ENCODE measurements at places on chromosomes 4 and X.

DNA sequence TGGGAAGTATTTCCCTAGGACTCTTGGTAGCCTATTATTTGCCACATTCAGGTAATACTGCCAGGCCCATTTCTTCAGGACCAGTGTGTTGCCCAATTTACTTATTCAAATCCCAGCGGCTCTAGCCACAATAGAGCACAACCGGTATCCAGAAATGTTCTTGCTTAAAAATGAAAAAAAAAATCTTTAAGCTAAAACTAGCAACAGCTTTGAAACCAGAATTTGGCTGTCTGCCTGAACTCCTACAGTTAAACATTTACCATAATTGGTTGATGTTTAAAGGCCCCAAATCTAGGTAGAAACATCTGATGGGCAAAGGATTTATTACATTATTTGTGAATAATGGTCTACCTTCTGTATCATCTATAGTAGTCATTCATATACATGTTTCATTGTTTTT is 930 bp upstream of the SLITRK4 start:
- DNase-seq: no peak

DNA sequence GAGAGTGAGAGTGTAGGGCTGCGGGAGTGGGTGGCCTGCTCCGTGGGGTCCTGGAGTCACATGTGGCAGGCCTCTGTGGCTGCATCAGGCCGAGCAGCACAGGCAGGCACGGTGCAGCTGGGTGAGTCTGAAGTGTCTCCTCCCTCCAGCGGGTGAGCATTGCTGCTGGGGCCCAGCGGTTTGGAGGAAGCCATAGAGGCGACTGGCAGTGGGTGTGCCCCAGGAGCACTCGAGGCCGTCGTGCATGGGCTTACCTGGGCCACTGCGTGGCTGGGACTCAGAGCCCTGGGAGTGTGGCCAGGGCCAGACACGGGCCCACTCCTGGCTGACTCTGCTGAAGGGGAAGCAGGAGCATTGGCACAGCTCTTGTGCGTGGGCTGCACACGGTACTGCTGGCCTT is 10.6 kb downstream of the ZNF185 start:
- DNase-seq: no peak

DNA sequence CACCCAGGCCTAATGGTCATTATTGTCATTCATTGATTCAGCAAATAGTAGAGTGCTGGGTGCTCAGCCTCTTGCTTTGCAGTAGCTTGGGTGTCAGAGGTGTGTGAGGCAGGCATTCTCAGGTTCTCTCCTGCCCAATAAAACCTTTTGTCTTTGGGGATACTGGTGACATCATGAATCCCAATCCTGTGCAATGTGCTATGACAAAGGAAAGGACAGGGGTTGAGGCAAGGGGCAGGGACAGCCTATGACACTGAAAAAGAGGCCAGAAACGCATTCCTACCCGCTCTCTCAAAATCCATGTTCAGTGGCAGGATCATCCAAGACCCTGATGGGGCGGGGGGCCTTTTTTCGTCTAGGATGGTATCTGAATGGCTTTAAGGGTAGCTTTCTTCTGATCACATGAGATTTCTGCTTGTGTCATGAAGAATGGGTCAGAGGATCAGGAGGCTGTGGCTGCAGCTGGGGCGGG is 1.5 kb upstream of the FAM193A start:
- DNase-seq: no peak

- DNase-seq: no peak
These were observed 332.5 kb upstream of the FAM241A start for GRCh38 chr4:111812760-111813159.

DNA sequence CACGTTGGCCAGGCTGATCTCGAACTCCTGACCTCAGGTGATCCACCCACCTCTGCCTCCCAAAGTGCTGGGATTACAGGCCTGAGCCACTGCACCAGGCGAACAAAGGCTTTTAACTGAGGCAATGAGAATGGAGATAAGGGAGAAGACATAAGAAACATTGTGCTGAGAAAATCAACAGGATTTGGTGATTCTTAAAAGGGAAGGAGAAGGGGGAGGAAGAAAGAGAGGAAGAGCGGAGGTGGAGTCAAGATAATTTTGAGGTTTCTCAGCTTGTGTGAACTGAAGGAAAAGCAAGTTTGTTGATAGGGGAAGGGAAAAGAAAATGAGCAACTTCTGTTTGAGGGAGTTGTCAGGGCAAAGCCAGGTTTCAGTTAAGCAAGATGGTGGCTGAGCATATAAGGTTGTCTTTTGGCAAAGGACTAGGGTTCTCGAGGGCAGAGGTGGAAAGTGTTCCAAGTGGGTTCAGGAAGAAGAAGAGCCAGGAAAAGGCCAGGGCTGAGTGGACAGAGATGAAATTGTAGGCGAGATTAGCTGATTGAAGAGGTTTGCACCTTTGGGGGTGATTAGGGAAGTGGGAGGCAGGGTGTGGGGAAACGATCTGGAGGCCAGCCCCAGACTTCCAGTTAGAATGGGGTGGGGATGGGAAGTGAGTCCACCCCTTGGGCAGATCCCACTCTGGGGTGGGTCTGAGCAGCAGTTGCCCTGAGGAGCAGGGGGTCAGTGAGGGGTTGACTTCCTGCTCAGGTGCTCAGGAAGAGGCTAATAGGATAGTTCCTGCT is 7.8 kb downstream of the DOCK11 start:
- DNase-seq: no peak

DNA sequence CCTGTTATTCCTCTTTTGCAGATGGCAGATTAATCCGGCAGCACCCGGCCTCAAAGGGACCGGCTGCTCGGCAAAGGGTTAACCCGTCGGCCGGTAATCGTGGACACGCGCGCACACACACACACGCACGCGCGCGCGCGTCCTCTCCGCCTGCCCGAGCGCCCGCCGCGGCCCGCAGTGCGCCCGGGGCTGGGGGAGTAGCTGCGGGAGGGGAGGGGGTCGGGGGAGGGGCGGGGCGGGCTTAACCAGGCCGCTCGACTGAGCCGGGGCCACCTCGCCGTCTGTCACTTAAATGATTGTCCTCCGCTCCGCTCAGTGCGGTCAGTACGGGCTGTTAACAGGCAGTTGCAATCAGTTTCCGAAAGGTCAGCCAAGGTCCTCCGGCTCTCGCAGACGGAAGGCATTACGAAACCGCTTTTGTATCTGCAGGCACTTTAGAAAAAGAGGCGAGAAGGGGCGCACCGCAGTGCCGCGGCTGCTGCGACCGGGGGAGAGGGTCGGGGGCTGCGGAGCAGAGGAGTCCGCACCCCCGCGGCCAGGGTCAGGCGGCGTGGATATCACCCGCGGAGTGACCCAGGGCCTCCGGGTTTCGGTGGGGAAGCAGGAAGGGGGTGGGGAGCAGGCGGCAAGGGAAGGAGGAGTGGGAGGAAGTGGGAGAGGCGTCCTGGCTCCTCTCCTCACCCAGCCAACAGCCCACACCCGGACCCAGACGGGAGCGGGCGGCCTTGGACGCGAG is 57.3 kb upstream of the BCOR start:
- no peak for DNase-seq

DNA sequence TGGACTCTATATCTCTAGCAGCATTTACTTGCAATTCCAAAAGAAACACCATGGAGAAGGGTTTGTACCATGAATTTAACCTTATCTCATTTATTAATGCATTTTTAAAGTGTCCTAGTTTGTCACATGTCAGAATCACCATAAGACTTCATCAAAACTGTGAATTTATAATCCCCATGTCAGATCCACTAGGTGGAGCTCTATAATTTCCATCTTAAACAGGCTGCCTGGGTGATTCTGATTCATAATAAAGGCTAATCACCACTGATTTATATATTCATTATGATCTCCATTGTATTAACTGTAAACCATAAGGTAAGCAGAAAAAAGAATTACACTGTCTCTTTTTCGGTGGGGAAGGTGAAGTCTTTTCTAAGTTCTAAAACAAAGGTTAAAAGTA is 4.0 kb downstream of the TCEAL2 start:
- no peak for DNase-seq

DNA sequence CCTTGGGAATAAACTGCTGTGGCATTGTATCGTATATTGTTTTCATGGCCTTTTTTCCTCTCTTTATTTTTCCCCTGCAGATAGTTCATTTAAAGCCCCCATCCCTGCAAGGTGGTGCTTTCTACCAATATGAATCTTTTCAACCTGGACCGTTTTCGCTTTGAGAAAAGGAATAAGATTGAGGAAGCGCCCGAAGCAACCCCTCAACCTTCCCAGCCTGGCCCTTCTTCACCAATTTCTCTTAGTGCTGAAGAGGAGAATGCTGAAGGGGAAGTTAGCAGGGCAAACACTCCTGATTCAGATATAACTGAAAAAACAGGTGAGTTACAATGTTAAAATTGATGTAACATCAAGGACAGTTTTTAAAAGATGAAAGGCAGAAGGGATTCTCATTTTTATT is 601 bp downstream of the SMARCAD1 start:
- DNase-seq: no peak

DNA sequence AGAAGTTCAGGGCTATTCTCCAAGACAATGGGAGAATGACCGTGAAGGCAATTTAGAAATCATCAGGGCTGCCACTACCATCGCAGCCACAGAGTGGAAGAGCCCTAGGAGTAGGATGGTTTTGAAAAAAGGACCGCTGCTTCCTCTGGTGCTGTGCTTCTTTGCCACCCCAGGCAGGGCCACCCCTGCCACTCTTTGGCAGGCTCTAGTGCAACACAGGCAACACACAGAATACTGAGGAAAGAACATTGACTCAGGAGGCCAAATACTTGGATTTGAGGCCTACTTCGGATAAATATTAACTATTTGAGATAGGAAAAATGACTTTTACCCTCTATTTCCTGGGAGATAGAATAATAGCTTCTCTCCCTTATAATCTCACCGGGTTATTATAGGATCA is 228.9 kb upstream of the BOD1L1 start:
- DNase-seq: no peak

DNA sequence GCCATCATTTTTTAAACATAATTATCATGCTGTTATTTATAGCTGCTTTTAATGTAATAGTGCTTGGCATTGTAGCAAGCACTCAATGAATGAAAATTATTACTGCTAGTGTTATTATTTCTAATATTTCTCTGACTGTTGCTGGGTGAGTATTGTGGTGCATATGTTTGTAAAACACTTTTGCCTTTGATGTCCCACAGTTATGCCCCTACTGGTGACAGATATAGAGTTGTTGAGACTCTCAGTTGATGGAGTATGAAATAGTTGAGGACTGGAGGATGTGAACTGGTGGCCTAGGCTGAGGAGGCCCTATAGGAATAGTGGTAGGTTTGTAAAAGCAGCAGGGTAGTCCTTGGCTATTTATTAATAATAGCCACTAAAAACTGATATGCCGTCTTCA is 9.6 kb downstream of the INTS6L start:
- no peak for DNase-seq

DNA sequence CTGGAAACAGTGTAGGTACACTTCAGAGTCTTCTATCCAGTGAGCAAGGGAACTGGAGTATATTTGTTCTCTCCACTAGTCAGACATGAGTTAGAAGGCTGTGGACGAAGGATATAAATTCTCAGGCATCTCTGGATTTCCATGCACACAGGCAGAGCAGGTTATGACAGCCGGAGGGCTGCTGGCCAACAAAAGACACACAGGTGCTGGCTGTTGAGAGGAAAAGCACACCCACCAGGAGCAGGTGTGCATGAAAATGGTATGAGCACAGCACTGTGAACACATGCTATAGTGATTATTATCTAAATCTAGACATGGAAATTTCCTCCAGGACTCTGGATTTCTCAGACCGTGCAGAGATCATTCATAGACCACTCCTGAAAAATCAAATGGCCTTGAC is 444.7 kb upstream of the RPS6KA3 start:
- DNase-seq: no peak

GRCh38 chrX:2933125-2933900 is 4.2 kb upstream of the ARSD start:
- DNase-seq: no peak

- no peak for DNase-seq
These were observed 11.5 kb downstream of the CRMP1 start for GRCh38 chr4:5881340-5881739.

- no peak for DNase-seq
These were observed 10.7 kb downstream of the SMARCA5 start for GRCh38 chr4:143524211-143524610.

GRCh38 chr4:5753766-5754528 is 42.9 kb downstream of the EVC start:
- DNase-seq: no peak

DNA sequence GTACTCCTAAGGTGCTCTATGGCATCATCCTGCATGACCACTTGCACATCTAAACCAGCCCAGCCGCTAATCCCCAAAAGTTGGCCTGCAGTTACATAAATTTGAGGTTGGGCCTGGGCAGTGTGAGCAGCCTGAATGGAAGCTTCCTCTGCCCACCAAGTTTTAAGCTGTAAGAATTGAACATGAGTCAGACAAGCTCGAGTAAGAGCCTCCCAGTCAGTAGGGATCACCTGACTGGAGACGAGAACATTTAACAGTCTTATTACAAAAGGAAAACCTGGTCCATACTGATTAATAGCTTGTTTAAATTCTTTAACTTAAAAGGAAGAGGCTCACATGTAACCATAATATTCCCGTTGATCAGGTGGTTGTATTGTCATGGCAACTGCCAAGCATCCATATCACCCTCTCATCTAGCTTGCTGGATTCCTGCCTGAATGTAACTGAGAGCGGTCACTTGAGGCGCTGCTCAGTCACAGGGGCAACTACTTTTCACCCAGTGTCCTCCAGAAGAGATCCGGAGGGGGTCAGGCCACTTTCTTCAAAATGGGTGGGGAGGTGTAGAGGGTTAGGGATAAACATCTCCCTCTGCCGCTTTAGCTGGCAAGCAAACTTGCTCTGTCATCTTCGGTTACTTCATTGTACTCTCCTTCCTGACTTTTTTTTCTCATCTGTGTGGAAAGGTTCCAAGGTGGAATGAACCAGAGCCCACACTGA is 56.6 kb upstream of the WDR1 start:
- no peak for DNase-seq

- DNase-seq: no peak
These were observed 197.6 kb downstream of the CPXCR1 start for GRCh38 chrX:88944661-88945060.

DNA sequence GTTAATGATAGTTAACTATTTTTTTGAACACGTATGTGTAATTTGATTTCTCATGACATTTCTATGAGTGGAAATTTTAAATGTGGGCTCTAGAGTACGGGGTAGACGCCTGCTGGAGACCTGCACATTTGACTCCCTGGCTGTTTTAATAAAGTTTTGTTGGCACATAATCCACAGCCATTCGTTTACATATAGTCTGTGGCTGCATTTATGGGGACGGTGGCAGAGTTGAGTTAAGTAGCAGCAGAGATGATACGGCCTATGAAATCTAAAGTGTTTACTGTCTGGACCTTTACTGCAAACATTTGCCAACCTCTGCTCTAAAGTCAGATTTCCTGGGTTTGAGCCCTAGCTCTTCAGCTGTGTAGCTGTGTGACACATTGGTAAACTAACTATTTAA is 118.8 kb downstream of the CHRNA9 start:
- DNase-seq: no peak

GRCh38 chr4:75702919-75703411 is 21.4 kb upstream of the USO1 start:
- DNase-seq: no peak

- no peak for DNase-seq
These were observed 124.8 kb downstream of the ANTXR2 start for GRCh38 chr4:79948261-79948660.

DNA sequence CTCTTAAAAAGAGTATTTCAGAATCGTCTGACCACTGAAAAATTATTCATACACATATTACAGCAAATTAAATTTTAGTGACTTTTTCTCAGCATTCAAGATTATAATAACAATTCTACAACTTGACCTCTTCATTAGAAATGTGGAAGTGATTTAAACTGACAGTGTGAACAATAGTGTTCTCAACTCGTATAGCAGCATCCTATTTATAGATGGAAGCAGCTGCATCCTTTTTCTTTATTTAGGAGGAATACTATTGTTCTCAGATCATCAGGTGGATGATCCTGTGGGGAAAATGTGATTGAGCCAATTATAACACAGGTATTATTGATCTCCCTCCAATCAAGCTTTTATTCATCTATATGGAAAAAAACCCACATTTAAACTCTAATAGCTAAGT is 56.7 kb downstream of the RAPGEF2 start:
- DNase-seq: no peak
